ENCODE measurements at places on chromosomes 12 and 14. TPM values are rescaled to one million over a fixed set of nuclear protein-coding genes. Genes with fewer than 3 reads are reported as not detected.

GRCh38 chr12:52655251-52655650 lies 3.2 kb upstream of the KRT2 start:
- DNase-seq = no peak
- no peak overlapping the region for H3K4me3 ChIP-seq
- peaks cover 34% of the 10 kb centered on the region for H3K27me3 ChIP-seq
- no peaks in the 10 kb centered on the region for H3K4me1 ChIP-seq
- no peak overlapping the region for H3K27ac ChIP-seq
- H3K36me3 ChIP-seq = no peaks in the 10 kb centered on the region

CABP1 gene
- not detected for total RNA-seq

GRCh38 chr14:74821267-74821915 lies 54.6 kb downstream of the PROX2 start:
- peak; percentile 74 for DNase-seq
- H3K27me3 ChIP-seq = no peaks in the 10 kb centered on the region
- H3K4me3 ChIP-seq = no peak overlapping the region
- peaks cover 27% of the 10 kb centered on the region for H3K4me1 ChIP-seq
- peak overlapping the region; percentile 50 for H3K27ac ChIP-seq

DNA sequence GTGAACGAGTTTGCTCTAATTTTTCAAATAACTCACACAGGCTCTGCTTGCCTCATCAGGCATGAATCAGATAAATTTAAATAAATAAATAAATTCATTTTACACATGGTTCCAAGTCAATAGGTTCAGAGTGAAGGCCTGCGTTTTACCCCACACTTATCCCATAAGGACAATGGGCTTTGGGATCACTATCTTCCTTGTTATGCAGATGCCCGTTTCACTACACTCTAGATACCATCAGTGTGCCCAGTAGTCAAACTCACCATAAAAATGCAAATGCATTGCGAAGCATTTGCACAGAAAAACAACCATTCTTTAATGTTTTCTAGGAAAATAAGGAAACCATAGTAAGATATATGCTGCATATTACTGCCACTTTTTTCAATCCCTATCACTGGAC lies 155.9 kb upstream of the CCDC196 start:
- no peaks in the 10 kb centered on the region for H3K27me3 ChIP-seq
- DNase-seq = no peak
- H3K4me1 ChIP-seq = no peaks in the 10 kb centered on the region
- no peak overlapping the region for H3K4me3 ChIP-seq
- no peaks in the 10 kb centered on the region for H3K36me3 ChIP-seq

SIX6 gene
- total RNA-seq = not detected

DNA sequence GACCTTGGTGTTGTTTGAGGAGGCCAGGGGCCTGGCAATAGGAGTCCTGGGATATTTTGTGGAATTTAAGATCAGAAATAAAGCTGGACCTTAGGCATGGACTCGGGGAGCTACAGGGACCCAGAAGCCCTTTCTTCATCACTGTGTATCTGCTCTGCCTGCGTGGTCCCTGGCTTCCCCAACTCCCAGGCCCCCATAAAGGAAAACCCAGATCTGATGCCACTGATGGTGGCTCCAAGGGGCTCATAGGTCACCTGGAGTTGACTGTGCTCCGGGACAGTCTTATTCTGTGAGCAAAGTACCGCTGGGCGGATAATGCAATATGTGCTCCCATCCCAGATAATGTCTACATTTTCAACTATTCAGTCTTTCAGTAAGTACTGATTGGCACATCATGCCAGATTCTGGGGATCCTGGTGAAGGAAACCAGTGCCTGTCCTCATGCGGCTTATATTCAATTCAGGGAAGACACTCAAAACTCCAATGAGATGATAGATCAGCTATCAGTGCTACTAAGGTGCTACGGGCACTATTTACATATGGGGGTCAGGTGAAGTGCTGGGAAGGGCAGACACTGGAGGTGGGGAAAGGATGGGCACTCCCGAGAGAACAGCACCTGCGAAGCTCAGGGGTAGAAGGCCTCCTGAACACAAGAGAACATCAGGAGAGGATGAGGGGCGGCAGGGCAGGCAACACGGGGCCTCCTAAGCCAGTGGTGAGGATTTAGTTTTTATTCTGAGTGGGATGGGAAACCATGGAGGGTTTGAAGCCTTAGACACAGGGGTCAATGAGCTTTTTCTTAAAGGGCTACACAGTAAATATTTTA lies 5.5 kb upstream of the SELPLG start:
- no peaks in the 10 kb centered on the region for H3K27me3 ChIP-seq
- no peak overlapping the region for H3K4me3 ChIP-seq
- no peaks in the 10 kb centered on the region for H3K36me3 ChIP-seq
- peaks cover 30% of the 10 kb centered on the region for H3K4me1 ChIP-seq
- no peak for DNase-seq

DNA sequence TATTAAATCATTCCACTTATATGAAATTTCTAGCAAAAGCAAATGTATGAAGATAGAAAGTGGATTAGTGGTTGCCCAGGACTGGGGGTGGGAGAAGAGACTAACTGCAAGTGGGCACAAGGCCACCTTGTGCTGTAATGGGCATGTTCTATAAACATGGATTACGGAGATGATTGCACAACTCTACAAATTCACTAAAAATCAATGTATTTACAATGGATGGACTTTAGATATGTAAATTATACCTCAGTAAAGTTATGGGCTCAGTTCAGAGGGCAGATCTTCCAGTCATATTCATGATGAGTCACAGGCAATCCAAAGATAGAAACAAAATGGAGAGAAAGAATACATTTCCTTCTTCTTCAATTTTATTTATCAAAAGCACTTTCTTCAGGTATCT lies 173.9 kb downstream of the NDUFA12 start:
- no peaks in the 10 kb centered on the region for H3K27me3 ChIP-seq
- no peaks in the 10 kb centered on the region for H3K36me3 ChIP-seq
- no peak for DNase-seq
- no peak overlapping the region for H3K27ac ChIP-seq

DNA sequence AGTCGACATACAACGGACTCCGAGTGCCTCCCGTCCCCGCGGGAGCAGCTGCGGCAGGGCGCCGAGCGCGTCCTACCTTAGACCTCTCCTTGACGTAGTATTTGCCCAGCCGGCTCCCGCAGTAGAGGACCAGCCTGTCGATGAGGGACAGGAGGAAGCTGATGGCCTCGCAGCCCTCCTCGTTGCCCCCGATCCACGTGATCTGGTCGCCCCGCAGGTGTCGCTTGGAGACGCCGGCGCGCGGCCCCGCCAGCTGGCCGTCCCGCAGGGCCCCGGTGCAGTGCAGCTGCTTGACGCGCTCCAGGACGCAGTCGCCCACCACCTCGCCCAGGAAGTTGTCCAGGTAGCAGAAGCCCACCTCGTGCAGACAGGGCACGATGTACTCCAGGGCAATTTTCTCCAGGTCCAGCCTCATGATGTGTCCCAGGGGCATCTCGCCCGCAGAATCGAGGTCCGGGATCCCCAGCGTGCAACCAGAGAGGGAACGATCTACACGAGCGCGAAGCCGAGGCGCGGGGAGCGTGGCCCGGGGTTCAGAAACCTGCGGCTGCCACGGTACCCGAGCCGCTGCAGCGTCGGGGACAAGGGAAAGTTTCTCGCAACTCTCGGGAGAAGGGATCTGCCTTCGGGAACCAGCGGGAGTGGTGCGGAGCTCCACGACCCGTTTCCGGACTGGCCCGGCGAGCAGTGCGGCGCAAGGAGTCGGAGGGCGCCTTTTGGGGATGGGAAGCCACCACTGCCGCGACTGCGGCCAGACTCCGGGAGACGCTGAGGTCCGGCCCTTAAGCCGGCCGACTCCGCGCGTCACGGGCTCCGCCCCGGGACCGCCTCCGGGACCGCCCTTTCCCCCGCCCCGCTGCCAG lies at the start of gene EGLN3:
Gene EGLN3 (minus strand): TSS at position 755 of the 863 bp plus-strand sequence. CDS start 322 bp downstream, at position 433.
- peak within 1 kb of the TSS; percentile 38 for H3K4me3 ChIP-seq
- peak within 1 kb of the TSS; percentile 1 for H3K27ac ChIP-seq
- DNase-seq = peak; percentile 55
- peaks cover 43% of the 10 kb centered on the region for H3K27me3 ChIP-seq
- H3K4me1 ChIP-seq = peaks cover 9% of the 10 kb centered on the region

SDS gene
- not detected for total RNA-seq

RASAL1 gene
- total RNA-seq = not detected

GRCh38 chr12:99436584-99436983 lies 211.0 kb upstream of the GARIN6 start:
- H3K27me3 ChIP-seq = no peaks in the 10 kb centered on the region
- no peak for DNase-seq
- H3K4me3 ChIP-seq = no peak overlapping the region

SIRT4 gene
- 7.0 TPM for total RNA-seq

TMEM116 gene
- 14.0 TPM for total RNA-seq

CDK2 gene
- 47.5 TPM for total RNA-seq

GRCh38 chr14:93897476-93897845 lies 29.7 kb upstream of the FAM181A start:
- peaks cover 1% of the 10 kb centered on the region for H3K27me3 ChIP-seq
- H3K27ac ChIP-seq = no peak overlapping the region
- no peak overlapping the region for H3K4me3 ChIP-seq
- H3K36me3 ChIP-seq = no peaks in the 10 kb centered on the region
- H3K4me1 ChIP-seq = peaks cover 84% of the 10 kb centered on the region

RARG gene
- total RNA-seq = 0.91 TPM

PLEKHG7 gene
- total RNA-seq = not detected

MEG3 gene
- total RNA-seq = not detected

- H3K27ac ChIP-seq = peak overlapping the region; percentile 96
- peaks cover 68% of the 10 kb centered on the region for H3K4me1 ChIP-seq
- no peaks in the 10 kb centered on the region for H3K36me3 ChIP-seq
- no peak overlapping the region for H3K4me3 ChIP-seq
- peak; percentile 88 for DNase-seq
Measured at GRCh38 chr12:46494424-46494823, 121.9 kb upstream of the SLC38A2 start.

PRMT5 gene
- total RNA-seq = 210 TPM

- H3K27ac ChIP-seq = no peak overlapping the region
- DNase-seq = no peak
- H3K4me1 ChIP-seq = peaks cover 32% of the 10 kb centered on the region
- no peaks in the 10 kb centered on the region for H3K36me3 ChIP-seq
- peak overlapping the region; percentile 6 for H3K4me3 ChIP-seq
Measured at GRCh38 chr12:121610239-121611149, 15.8 kb upstream of the ORAI1 start.

DNA sequence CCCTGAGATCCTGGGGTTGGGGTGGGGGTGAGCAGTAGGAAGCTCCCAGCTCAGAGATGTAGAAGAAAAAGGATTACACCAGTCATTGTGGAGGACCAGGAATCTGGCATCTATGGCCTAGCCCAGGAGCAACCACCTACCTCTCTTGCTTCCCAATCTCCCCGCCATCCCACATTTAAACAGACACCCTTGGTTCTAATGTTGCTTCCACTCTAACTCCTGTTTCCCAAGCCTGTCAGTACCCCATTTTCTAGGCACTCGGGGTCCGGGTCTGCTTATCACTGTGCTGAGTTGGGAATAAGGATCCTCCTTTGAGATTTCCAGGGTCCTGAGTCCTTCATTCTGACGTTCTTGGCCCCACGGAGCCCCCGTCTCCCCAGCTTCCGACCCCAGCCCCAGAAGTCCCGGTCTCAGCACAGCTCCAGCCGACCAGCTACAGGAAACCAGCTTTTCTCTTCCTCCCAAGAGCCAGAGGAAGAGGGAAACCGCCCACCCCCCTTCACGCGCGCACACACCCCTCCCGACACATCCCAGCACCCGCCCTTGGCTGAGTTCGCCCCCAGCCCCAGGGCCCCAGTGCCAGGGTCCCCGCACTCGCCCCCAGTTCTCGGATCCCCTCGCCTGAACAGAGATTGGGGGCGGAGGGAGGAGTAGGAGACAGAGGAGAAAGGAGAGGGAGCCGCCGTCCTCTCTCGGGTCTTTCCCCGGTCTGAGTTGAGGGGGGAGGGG lies 1.2 kb downstream of the ITGA5 start:
- H3K27ac ChIP-seq = no peak overlapping the region
- H3K36me3 ChIP-seq = no peaks in the 10 kb centered on the region
- H3K4me3 ChIP-seq = no peak overlapping the region
- DNase-seq = no peak

FZD10 gene
- total RNA-seq = not detected

- H3K36me3 ChIP-seq = no peaks in the 10 kb centered on the region
- H3K4me1 ChIP-seq = no peaks in the 10 kb centered on the region
- H3K27ac ChIP-seq = no peak overlapping the region
- no peak for DNase-seq
Measured at GRCh38 chr14:98704441-98704840, 567.6 kb downstream of the BCL11B start.

DNA sequence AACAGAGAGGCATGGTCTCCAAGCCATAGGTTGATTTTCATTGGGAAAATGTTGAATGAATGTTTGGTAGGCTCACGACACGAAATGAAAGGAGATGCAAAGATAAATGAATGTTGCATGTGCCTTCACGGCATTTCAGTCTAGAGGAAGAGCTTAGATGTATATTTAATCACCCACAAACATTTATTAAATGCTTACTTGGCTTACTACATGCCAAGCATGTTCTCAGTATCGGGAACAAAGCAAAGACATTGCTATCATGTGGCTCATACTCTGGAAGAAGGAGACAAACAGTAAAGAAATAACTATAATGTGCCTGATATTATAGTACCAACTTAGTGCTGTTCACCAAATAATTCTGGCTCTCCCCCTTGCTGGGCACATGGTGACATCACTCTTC lies 133.5 kb downstream of the LLPH start:
- no peak overlapping the region for H3K4me3 ChIP-seq
- peaks cover 1% of the 10 kb centered on the region for H3K27me3 ChIP-seq
- no peak overlapping the region for H3K27ac ChIP-seq
- no peak for DNase-seq
- H3K36me3 ChIP-seq = no peaks in the 10 kb centered on the region
- no peaks in the 10 kb centered on the region for H3K4me1 ChIP-seq

DNA sequence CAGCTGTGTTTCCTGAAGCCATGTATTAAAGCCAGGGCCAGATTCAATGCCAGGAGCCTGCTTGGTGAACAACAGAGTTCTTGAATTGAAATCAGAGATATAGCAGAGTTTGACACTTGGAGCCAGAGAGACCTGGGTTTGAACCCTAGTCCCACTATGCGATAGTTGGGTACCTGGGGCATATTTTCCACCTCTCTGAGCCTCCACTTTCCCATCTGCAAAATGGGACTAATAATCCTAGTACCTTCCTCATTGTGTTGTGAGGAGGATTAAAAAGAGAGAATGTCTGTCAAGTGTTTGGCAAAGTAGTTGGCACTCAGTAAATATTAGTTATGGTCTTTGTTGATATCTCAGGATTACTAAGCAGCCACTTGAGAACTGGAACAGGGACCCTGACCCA lies 6.0 kb upstream of the HRK start:
- H3K36me3 ChIP-seq = no peaks in the 10 kb centered on the region
- no peak overlapping the region for H3K27ac ChIP-seq
- H3K4me3 ChIP-seq = no peak overlapping the region
- peaks cover 13% of the 10 kb centered on the region for H3K4me1 ChIP-seq

KICS2 gene
- 6.8 TPM for total RNA-seq

DNA sequence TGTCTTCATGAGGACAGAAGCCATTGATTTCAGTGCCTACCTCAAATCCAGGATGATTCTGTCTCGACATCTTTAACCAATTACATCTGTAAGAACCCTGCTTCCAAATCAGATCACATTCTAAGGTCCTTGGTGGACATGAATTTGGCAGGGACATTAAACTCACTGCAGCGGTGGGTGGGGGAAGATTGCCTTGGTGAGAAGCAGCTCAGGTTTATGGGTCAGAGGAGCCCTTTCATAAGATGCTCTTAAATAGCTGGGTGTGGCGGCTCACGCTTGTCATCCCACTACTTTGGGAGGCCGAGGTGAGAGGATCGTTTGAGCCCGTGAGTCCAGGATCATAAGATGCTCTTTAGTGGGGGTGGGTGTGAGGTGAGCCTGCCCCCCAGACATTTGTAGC lies 42.9 kb downstream of the ELK3 start:
- DNase-seq = no peak
- no peaks in the 10 kb centered on the region for H3K27me3 ChIP-seq
- no peaks in the 10 kb centered on the region for H3K36me3 ChIP-seq

Measured in HepG2 (cell line).